ENCODE measurements at places on chromosomes 4 and X. TPM values are rescaled to one million over a fixed set of nuclear protein-coding genes. Genes with fewer than 3 reads are reported as not detected.

CCDC160 gene
- total RNA-seq = 0.37 TPM

GAGE12E gene
- total RNA-seq = not detected

MCF2 gene
- total RNA-seq = not detected

SATL1 gene
- 0.19 TPM for total RNA-seq

DNA sequence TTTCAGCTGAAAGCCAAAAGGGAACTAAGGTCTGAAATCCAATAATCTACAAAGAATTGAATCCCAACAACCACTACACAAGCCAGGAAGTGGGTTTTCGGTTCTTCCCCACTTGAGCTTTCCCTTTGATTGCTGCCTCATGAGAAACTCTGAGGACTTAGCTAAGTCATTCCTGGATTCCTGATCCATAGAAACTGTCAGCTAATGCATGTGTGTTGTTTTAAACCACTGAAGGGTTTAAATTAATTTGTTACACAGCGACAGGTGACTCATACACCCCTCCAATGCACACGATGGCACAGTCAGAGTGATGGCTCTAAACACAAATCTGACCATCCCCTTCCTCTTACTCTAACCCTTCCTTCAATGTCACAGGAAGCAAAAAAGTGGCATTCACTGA lies 282.9 kb downstream of the RAB28 start:
- DNase-seq = no peak

DNA sequence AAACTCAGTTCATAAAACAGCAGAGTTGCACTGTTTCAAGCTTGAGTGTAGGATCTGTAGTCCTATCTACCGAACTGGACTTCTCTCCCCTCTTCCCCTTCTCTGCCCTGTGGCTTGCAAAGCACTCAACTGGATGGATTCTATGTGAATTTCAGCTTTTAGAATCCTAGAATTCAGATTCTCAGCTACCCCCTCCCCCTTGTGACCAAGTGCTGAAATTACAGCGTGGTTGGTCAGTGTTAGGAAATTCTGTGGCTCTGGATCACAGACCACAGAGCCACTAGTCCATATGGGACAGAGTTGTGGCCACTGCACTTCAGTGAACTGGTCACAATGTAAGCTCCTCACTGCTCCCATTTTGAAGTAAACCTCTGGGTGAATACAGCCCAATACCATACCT lies 64.6 kb upstream of the TRPC5 start:
- peak; percentile 10 for DNase-seq

GRCh38 chr4:39255266-39255665 lies 72.9 kb downstream of the WDR19 start:
- DNase-seq = no peak

- no peak for DNase-seq
These were observed 1183.9 kb downstream of the RPA4 start for GRCh38 chrX:98067611-98068010.

DNA sequence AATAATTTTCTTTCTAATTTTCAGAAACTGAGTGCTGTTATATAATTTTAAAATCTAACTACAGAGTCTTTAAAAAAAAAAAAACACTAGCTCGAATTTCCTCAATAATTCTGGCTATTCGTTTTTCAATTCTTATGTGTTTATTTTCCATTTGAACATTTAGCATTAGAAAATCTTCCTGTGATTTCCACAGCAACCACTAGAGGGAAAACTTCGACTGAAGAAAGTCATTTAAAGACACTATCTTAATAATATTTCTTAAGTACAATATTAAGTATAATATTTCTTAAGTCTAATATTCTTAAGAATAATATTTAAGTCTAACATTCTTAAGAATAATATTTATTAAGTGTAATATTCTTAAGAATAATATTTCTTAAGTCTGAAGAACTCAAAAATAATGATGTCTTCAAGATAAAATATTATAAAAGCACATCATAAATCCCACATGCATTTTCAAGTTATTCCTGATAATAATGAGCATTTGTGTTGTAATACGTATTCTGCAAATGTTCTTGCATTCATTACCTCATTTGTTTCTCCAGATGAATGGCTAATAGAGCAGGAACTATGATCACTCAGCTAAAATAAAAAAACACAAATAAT lies 118.4 kb upstream of the WDR17 start:
- DNase-seq = no peak

DNA sequence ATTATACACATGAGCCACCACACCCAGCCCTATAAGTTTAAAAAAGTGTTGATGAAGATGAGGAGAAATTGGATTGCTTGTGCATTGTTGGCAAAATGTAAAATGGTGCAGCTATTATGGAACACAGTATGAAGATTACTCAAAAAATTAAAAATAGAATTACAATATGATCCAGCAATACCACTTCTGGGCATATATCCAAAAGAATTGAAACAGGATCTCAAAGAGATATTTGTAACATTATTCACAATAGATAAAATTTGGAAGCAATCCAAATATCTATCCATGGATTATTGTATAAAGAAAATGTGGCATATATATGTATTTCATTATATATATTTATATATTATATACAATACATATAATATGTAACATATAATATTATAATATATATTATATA lies 515.6 kb upstream of the GNPDA2 start:
- no peak for DNase-seq

DNA sequence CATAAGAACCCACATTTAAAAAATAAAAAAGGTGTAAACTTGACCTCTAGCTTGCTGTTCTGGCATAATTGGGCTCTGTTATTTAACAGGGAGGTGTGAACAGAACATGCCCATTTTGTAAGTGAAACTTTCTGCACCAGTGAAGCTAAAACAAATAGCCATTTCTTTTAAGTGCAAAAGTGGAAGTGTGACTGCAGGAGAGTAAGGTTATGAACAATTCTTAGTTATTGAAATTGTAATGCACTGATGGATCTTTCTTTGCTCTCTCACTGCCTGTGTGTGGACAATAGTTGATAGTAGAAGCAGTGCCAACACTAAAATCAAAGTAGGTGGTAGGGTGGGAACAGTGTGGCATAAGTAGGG lies 12.6 kb downstream of the P2RY10 start:
- DNase-seq = no peak

DNA sequence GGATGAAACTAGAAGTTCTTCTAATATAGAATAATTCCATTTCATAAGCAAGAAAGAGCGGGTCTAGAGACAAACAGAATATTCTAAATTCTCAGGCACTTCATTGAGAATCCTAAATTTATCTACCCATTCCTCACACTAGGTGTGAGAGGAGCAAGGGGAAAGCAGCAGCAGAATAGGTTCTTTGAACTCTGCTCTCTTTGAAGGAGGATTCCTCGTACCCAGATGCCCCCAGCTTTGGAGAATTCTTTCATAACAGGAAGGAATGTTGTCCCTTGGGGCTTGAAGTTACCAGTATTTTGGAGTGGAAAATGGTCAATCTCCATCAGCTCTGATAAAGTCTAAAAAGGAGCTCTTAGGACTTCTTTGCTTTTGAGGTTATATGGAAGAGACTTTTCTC lies 59.7 kb upstream of the RASGEF1B start:
- peak; percentile 47 for DNase-seq

DNA sequence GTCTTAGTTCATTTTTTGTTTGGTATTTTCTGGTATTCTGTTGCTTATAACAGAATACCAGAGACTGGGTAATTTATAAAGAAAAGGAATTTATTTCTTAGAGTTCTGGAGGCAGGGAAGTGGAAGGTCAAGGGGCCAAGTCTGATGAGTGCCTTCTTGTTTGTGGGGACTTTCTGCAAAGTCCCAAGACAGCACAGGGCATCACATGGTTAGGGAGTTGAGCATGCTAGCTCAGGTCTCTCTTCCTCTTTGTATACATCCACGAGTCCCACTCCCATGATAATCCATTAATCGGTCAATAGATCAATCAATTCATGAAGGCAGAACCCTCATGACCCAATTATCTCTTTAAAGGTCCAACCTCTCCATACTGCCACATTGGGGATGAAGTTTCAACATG lies 31.1 kb downstream of the IL13RA1 start:
- no peak for DNase-seq

DNA sequence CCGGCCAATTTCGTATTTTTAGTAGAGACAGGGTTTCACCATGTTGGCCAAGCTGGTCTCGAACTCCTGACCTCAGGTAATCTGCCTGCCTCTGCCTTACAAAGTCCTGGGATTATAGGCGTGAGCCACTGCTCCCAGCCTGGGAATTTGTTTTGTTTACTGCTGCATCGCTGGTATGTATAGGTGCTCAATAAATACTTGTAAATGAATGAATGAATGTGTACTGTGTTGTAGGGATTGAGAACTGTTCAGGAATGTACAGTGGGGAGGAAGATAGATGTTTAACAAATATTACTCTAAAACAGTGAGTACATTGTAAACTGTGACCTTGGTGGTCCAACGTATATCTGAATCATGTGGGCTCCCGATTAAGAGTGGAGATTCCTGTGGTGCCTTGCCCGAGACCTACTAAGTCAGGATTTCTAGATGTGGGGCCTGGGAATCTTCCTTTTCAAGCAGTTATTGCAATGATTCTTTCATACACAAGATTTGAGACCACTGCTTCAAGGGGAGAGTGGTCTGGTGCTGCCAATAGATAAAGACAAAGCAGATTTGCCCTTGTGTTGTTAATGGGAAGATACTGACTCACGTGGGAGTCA lies 41.0 kb downstream of the WWC2 start:
- no peak for DNase-seq

- DNase-seq = no peak
These were observed 6.7 kb downstream of the NUP62CL start for GRCh38 chrX:107199491-107199890.

- no peak for DNase-seq
These were observed 42.6 kb downstream of the RGS12 start for GRCh38 chr4:3335385-3335784.

DNA sequence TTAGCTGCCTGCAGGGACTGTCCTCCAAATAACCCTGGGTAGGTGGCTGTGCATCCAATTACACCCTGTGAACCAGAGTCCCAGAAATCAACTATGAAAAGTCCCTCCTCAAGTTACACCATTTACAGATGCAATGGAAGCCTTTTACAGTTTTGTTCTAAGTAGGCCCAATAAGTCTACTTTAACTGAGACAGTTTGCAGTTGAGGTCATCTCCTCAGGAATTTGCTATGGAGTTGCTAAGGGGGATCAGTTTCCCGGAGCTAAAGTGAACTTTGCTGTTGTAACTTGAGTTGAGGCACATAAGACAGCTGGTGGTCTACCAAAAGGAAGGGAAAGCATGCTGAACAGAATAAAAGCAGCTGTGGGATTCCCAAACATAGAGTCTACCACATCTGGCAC lies 121.6 kb upstream of the STK26 start:
- no peak for DNase-seq

- peak; percentile 31 for DNase-seq
These were observed 121.7 kb upstream of the DIPK2B start for GRCh38 chrX:45322382-45322781.

DNA sequence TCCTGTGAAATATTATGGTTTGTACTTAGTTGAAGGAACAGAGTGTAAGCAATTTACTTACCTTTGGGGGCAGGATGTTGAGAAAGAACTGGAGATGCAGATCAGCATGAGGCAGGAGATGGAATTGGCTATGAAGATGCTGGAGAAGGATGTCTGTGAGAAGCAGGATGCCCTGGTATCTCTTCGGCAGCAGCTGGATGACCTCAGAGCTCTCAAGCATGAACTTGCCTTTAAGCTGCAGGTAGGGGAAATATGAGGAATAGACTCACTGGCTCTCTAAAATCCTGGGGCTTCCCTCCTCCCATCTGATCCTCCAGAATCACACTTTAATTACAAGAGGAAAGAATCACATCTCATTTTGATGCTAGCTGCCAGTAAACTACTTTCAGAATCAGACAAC lies 51.0 kb downstream of the GRSF1 start:
- DNase-seq = no peak
